Activated T-helper 9 cell treated with anti-CD3 and anti-CD28 coated beads, Interleukin-2, amount 50 U/mL, for 16 hours (primary cell): ENCODE measurements at places on chromosomes 3 and 15.

DNA sequence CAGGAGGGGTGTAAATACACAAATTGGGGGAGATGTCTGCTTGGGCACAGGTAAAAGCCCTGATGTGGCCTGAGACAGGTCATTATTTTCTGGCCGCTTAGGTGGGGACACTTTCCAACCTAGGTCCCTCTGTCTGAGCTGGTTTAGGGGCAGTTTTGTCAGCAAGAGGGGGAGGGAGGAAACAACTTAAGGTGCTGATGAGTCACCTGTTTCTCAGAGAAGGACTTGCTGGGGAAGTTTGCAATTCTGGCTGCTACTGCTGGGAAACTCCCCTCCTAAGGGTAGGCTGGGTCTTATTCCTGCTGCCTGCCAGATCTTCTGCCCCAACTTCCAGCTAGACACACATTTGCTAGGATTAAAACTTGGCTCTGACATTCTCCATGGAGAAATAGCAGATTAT lies 4.8 kb upstream of the RHOV start:
- DNase-seq = peak; percentile 12

DNA sequence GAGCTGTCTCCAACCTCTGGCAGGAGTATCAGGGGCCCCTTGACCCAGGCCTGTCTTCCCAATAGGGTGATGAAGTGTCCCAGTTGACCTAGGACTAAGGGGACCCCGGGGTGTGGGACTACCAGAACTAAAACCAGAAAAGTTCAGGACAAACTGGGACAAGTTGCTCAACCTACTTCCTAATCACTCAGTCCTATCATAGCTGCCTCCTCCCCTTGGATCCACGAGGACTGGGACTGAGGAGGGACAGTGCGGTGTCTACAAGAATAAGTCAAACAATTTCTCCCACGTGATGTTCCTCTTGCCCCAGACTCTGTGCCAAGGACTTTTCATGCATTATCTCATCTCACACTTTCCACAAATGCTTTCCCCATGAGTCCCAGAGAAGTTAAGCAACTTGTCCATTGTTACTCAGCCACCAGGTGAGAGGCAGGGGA lies 49.4 kb upstream of the SLCO2A1 start:
- DNase-seq = no peak

DNA sequence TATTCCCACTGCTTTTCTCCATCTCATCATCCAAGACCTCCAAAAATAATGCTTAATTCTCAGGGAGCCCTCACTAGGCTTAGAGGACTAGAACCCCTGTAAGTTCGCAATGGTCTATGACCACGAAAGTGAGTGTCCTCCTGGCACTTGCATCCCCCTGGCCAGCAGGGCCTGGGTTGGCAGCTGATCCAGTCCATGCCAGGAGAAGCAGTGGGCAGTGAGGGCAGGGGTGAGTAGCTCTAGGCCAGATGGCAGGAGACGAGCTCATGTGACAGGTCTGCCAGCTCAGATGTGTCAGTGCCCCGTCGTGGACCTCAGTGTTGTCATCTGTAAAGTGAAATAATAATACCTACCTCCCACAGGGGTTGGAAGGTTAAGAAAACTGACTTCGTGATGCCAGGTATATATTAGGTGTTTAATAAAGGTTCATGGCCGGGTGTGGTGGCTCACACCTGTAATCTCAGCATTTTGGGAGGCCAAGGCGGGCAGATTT lies 11.1 kb downstream of the GP5 start:
- DNase-seq = no peak

GRCh38 chr15:84590406-84590805 lies 10.4 kb upstream of the ZSCAN2 start:
- DNase-seq = no peak

DNA sequence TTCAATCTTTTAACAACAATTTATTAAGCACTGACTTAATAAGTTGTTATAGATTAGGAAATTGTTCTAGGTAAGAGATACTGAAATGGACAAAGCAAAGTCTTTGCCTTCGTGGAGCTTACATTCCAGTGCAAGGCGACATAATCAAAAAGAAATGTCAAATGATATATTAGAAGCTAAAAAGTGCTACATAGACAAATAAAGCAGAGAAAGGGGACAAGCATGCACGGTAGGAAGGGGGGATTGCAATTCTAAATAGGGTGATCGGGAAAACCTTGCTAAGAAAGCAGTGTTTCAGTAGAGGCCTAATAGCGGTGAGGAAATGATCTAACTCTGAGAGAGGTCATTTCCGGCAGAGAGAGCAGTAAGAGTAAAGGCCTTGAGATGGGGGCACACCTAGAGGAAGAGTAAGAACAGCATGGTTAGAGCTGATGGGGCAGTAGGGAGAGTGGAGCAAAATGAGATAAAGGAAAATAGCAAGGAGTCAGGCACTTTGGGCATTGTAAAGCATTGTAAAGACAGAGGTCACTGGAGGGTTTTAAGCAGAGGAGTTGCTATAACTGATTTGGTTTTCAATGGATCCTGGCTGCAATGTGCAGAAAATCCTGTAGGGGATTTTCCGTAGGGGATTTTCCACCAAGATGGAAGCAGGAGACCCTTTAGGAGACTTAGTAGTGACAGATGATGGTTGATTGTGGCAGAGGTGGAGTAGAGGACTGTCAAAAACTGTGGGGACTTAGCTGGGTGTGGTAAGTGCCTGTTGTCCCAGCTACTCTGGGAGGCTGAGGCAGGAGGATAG lies 71.7 kb upstream of the CFAP20DC start:
- no peak for DNase-seq

GRCh38 chr3:53728606-53729005 lies 117.6 kb downstream of the CHDH start:
- no peak for DNase-seq

GRCh38 chr3:80537680-80538079 lies 769.9 kb upstream of the ROBO1 start:
- no peak for DNase-seq

- DNase-seq = no peak
Observed at GRCh38 chr3:81927811-81928210, 166.4 kb upstream of the GBE1 start.

- no peak for DNase-seq
Observed at GRCh38 chr3:42508562-42508961, 6.1 kb downstream of the VIPR1 start.

- no peak for DNase-seq
Observed at GRCh38 chr15:22884344-22884743, 45.9 kb downstream of the NIPA2 start.

GRCh38 chr15:38477637-38478036 lies 23.7 kb downstream of the FAM98B start:
- DNase-seq = no peak

- no peak for DNase-seq
Observed at GRCh38 chr3:49018707-49019006, 277 bp upstream of the DALRD3 start.

DNA sequence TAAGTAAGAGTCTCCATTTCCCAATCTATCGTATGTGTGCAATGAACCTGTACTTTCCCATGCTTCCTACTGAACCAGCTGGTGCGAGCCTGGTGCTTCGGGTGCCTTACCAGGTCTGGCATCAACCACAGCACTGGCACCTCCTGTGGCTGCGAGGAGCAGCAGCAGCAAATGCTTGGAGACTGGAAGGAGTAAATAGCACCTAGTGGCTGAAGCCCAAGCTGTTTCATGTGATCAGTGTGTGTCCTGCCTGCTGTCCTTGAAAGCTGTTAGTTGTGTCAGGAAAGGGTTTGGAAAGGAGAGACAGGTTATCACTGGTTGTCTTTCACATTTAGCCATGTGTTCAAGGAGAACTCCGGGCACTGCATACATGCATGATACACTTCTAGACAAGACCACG lies 31.8 kb downstream of the PCOLCE2 start:
- DNase-seq = no peak

GRCh38 chr3:108062051-108062450 lies 28.8 kb downstream of the CD47 start:
- no peak for DNase-seq

DNA sequence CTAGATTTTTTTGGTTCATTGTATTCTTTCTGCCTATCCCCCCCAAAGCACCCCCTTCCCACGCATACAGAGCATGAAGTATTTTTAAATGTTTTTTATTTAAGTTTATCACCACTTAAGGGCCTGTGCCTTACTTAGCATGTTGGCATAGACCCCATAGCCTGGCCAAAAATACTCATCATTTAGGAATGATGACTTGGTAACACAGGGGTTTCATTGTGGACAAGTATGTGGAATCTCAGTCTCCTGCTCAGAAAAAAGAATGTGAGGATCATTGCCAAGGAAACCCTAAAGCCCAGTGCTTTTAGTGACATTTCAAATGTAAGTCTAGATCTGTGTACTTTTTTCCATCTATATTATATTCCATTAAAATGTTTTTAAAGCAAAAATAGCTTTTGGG lies 146.3 kb downstream of the ALCAM start:
- no peak for DNase-seq

DNA sequence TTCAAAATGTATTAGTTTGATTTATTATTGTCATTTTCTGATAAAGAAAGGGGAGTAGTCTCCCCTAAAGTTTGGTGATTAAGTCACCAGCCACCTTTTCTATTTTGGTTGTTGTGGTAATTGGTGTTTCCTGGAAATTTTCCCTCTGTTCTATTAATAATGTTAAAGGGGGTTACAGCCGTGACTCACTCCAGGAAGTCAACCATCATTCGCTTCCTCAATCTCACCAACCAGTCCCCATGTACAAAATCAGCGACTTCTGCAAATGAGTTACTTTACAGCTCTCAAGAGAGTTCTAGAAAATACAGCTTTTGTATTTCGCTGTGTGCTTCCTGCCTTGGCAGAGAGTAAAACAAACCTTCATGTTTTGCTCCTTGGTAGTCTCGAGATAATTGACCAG lies 285.1 kb downstream of the LPP start:
- peak; percentile 9 for DNase-seq

DNA sequence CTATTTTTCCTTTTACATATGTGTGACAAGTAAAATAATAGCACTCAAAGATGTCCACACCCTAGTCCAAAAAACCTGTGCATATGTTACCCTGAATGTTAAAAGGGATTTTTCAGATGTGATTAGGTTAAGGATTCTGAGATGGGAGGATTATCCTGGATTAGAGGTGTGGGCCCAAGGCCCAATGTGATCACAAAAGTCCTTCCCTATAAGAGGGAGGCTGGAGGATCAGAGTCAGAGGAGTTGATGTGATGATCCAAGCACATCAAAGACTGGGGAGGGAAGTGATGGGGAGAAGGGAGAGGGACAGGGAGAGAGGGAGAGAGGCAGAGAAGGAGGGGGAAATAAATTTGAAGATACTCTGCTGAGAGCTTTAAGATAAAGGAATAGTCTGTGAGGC lies 512.6 kb downstream of the PLOD2 start:
- no peak for DNase-seq

- DNase-seq = no peak
Observed at GRCh38 chr3:122609798-122610559, 32.5 kb downstream of the PARP15 start.

- DNase-seq = no peak
Observed at GRCh38 chr3:162865466-162865865, 1368.9 kb downstream of the OTOL1 start.

DNA sequence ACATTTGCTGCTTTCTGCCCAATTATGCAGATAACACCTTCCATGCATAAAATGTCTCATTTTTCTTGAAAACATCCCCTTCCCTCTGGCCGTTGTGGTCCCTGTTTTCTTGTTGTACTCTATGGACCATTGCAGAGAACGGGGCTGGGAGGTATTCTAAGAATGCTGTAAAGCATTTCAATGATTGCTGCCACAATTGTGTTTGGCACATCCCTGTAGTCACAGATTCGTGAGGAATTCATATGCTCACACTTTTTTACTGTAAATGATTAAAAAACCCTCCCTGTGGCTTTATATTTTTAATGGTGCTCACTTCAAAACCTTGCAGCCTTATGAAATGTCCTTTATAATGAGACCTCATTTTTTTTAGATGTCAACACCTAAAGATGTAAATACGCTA lies 207.2 kb upstream of the GBE1 start:
- no peak for DNase-seq

DNA sequence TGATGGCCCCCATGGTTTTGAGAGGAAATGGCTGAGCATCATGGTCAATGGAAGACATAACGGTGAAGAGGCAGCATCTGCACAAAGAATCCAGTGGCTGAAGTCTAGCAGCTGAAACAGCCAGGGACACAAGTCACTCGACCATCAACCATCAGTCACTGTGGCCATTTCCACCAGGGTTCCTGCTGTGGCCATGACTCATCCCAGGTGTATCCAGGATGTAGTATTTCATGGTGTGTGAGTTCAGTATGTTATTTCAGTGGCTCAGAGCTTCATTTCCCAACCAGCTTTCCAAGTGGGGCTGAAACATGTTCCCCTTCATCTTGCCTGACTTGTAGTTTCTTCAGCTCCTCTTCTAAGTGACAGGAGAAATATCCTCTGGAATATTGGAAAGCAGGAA lies 47.8 kb upstream of the WNT5A start:
- no peak for DNase-seq

DNA sequence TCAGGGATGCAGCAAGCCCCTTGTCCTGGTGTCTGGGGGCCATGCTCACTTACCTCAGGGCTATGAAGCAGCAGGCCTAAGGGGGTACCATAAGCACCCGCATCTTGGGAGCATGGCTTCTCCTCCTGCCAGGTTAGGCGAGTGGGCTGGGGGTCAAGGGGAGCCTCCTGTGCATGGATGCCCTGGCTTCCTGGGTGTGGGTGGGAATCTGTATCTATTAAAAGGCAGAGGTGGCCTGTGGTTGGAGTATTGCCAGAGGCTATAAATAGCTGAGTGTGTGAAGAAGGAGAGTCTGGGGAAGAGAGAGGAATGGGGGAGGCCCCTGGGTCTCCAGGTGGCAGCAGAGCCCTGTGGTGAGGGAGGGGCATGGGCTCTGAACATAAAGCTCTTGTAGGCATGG lies 19.5 kb downstream of the ACVR2B start:
- DNase-seq = no peak

- no peak for DNase-seq
Observed at GRCh38 chr3:159165961-159166360, 364.1 kb downstream of the MFSD1 start.
